ENCODE measurements at places on chromosomes 4 and X.

GRCh38 chr4:82284475-82284857 lies 89.3 kb downstream of the HNRNPD start:
- peak overlapping the region; percentile 75 for H3K27ac ChIP-seq
- no peak for DNase-seq
- no peaks in the 10 kb centered on the region for H3K36me3 ChIP-seq
- no peaks in the 10 kb centered on the region for H3K27me3 ChIP-seq
- H3K4me3 ChIP-seq = peak overlapping the region; percentile 66

DNA sequence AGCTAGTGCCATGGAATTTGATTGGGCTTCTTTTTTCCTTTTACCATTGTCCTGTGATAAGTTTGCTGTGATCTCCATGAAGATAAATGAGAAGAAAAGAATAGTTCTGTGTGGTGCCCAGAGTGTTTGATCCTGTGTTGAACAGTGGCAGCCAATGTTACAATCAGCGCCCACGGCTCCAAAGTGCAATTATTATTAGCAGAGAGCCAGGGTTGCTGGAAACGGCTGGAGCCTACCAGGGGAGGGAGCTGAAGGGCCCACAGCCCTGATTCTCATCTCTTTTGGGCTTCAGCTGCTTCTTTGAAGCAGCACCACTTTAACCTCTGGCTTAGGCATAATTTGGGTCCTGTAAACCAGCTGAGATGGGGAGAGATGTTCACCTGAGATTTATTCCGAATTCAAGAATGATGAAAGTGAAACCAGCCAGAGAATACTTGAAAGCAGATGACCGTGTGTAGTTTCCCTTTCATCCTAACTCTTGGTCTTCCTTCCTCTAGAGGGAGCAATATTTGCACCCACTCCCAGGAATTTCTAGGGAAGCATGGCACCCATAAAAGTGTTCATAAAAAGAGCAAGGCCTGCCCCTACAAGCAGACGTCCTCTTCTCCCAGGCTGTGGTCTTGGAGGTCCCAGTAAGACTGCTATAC lies 298.3 kb downstream of the EVC2 start:
- H3K36me3 ChIP-seq = no peaks in the 10 kb centered on the region
- H3K4me1 ChIP-seq = no peaks in the 10 kb centered on the region
- H3K4me3 ChIP-seq = no peak overlapping the region
- no peak overlapping the region for H3K27ac ChIP-seq

DNA sequence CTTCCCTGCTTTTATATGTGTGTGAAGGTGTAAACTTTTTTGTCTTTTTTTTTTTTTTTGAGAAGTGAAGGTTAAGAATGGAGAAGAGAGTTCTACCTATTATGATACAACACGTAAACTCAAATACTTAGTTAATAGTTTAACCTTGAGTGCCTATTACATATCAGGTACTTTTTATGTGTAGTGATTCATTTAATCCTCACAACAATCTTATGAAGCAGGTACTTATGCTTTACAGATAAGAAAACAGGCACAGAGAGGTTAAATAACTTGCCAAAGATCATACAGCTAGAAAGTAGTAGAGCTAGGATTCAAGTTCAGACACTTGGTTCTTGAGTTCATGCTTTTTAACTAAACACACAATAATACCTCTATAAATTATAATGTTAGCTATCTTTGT lies 107.4 kb downstream of the THOC2 start:
- no peak for DNase-seq
- H3K27me3 ChIP-seq = no peaks in the 10 kb centered on the region
- peaks cover 58% of the 10 kb centered on the region for H3K36me3 ChIP-seq
- H3K4me1 ChIP-seq = no peaks in the 10 kb centered on the region
- no peak overlapping the region for H3K4me3 ChIP-seq

DNA sequence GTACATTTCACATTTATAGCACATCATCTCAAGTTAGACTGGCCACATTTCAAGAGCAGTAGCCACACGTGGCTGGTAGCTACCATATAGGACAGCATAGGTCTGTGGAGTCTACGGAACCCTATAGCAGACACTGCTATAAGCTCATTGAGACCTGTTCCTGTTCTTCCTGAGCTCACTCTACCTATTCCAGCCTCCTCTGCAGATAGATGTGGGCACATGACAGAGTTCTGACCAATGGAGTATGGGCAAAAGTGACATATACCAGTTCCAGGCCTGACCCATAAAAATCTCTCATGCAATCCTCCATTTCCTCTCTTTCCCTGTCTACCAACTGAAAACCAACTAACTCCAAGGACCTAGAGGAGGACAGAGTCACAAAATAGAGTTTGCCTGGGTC lies 3.5 kb upstream of the HDAC6 start:
- H3K27ac ChIP-seq = no peak overlapping the region
- no peaks in the 10 kb centered on the region for H3K36me3 ChIP-seq
- peaks cover 5% of the 10 kb centered on the region for H3K4me1 ChIP-seq
- H3K4me3 ChIP-seq = no peak overlapping the region

- H3K4me1 ChIP-seq = no peaks in the 10 kb centered on the region
- DNase-seq = no peak
- H3K27me3 ChIP-seq = no peaks in the 10 kb centered on the region
- H3K4me3 ChIP-seq = no peak overlapping the region
- no peak overlapping the region for H3K27ac ChIP-seq
- H3K36me3 ChIP-seq = no peaks in the 10 kb centered on the region
These were observed 43.4 kb downstream of the GABRB1 start for GRCh38 chr4:47074816-47075215.

- H3K4me1 ChIP-seq = no peaks in the 10 kb centered on the region
- no peaks in the 10 kb centered on the region for H3K36me3 ChIP-seq
- H3K27me3 ChIP-seq = no peaks in the 10 kb centered on the region
- no peak within 1 kb of the TSS for H3K27ac ChIP-seq
- H3K4me3 ChIP-seq = no peak within 1 kb of the TSS
- no peak for DNase-seq
These were observed at the start of gene FOXP3 for GRCh38 chrX:49264460-49264859. Gene FOXP3, minus strand, starts transcription at chrX:49264710. Its CDS starts 6,205 bp downstream, at chrX:49258505.

DNA sequence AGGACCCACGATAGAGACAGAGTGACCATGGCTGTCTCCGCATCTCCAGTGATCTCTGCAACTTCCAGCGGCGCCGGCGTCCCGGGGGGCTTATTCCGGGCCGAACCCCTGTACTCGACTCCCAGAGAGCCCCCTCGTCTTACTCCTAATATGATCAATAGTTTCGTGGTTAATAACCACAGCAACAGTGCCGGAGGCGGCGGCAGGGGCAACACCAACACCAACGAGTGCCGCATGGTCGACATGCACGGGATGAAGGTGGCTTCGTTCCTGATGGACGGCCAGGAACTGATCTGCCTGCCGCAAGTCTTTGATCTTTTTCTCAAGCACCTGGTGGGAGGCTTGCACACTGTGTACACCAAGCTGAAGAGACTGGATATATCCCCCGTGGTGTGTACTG lies 343 bp downstream of the DACH2 start:
- peaks cover 7% of the 10 kb centered on the region for H3K4me1 ChIP-seq
- no peak for DNase-seq
- H3K4me3 ChIP-seq = peak overlapping the region; percentile 61
- no peaks in the 10 kb centered on the region for H3K36me3 ChIP-seq
- H3K27ac ChIP-seq = no peak overlapping the region

- no peaks in the 10 kb centered on the region for H3K36me3 ChIP-seq
- no peak overlapping the region for H3K27ac ChIP-seq
- no peak for DNase-seq
- H3K4me3 ChIP-seq = no peak overlapping the region
- no peaks in the 10 kb centered on the region for H3K27me3 ChIP-seq
- H3K4me1 ChIP-seq = peaks cover 46% of the 10 kb centered on the region
These were observed 61.3 kb downstream of the AFAP1 start for GRCh38 chr4:7878323-7878722.

Measured in left ventricle myocardium inferior (tissue), 1 donor.